Endothelial cell of umbilical vein (primary cell): ENCODE measurements at places on chromosomes 12 and 14. TPM values are rescaled to one million over a fixed set of nuclear protein-coding genes. Genes with fewer than 3 reads are reported as not detected.

GRCh38 chr14:50728836-50729235 lies 60.7 kb upstream of the SAV1 start:
- no peak for DNase-seq

DNA sequence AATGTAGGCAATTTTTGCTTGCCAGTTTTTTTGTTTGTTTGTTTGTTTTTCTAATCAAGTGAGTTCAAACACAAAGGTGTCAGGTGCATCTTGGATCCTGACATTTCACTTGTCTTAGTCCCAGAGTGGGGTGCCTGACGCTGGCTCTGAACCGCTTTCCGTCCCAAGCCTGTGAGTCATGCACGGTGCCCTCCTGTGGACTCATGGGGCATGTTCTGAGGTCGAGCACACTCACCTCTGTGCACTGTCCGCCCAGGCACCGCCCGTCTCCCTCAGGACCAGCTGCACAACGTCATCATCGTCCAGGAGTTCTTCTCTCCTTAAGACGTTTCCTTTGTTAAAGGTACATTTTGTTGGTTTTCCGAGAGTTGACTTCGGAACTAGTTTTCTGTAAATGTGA lies 98.2 kb downstream of the GLT1D1 start:
- DNase-seq = no peak

DNA sequence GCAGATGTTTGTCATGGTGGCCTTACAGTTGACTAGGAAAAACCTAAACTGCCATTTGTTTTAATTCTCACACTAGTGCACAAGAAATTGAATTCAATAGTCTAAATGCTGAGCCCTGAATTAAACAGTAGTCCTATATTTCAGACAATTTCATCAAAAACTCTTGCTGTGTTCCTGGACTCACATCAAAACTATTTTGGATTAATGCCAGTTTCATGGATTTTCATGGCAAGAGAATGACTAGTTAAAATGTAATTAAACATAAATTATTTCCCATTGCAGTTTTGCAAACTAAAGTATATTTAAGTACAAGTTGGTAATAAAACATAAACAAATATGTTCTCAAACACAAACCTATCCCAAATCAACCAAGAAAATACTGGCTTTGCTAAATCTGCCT lies 468.0 kb upstream of the PRICKLE1 start:
- DNase-seq = no peak

DNA sequence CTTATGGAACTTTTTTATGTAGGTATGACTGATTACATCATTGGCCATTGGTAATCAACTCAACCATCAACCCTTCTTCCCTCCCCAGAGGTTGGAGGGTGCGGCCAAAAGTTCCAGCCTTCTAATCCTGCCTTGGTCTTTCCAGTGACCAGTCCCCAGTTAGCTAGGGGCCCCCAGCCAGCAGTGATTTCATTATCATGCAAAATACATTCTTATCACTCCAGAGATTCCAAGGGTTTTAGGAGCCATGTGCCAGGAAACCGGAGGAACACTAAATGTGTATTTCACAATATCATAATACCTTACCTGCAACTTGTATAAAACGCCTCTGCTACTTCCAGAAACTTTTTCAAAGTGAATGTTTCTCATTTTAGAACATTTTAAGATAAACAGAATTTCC lies 181.5 kb upstream of the PELI2 start:
- DNase-seq = no peak

SRRM4 gene
- total RNA-seq = not detected in 2 replicates
